Eye (tissue), 1 donor: ENCODE measurements at places on chromosomes 6 and 20.

DNA sequence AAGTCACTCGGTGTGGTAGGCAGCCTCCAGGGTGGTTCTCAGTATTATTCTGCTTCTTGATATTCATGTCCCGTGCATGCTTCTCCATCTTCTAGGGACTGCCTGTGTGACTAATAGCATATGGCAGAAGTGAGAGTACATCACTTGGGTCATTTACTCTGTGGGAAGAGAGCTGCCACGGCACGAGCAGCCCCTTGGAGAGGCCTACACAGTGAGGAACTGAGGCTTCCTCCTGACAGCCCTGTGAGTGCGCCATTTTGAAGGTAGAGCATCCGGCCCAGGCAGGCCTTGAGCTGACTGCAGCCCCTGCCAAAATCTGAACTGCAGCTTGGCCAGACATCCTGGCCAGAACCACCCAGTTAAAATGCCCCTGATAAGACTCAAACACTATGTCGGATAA lies 17.3 kb upstream of the MCUR1 start:
- DNase-seq = no peak

- no peak for DNase-seq
Observed at GRCh38 chr6:144666781-144667180, 381.6 kb downstream of the UTRN start.

- peak; percentile 67 for DNase-seq
Observed at GRCh38 chr6:27672113-27672799, 199.4 kb upstream of the ZNF184 start.

GRCh38 chr6:27176523-27177484 lies 70.7 kb upstream of the PRSS16 start:
- DNase-seq = peak; percentile 92

DNA sequence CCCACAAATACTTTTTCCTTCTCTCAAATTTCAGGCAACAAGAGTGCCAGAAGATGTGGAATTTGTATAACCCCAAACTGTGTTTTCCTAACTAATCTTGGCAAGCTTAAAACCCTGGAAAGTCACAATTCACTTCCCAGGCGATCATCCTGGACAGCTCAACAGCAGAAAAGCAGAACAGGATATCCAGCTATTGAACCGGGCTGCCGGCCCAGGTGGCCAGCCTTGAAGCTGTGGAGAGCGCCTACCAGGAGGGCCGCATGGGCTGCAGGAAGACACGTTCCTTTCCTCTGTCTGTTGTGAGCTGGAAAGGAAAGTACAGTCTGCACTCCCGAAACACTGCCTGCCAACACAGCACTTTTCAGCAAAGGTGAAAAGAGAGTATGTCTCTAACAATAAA lies 719.7 kb upstream of the MARCKS start:
- DNase-seq = peak; percentile 40

DNA sequence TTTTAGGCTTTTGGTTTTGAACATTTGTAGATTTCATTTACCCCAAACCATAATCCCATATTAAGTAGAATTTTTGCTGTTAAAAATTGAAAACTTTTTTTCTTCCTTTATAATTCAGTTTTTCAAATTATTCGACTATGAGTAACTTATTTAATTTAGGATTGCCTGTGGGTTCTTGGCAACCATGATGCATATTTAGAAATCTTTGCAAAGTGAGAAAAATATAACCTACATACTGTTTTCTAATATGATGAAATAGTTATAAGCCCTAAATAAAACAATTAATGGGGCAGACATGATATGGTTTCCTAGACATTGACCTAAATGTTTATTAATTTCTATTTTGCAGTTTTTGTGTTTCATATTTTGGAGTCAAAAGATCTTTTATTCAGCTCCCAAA lies 23.6 kb downstream of the NEDD9 start:
- no peak for DNase-seq

- no peak for DNase-seq
Observed at GRCh38 chr20:62048821-62049291, 16.8 kb downstream of the TAF4 start.

GRCh38 chr6:36094238-36094637 lies 36.1 kb upstream of the MAPK13 start:
- no peak for DNase-seq

GRCh38 chr6:148317739-148318138 lies 24.9 kb upstream of the SASH1 start:
- no peak for DNase-seq

DNA sequence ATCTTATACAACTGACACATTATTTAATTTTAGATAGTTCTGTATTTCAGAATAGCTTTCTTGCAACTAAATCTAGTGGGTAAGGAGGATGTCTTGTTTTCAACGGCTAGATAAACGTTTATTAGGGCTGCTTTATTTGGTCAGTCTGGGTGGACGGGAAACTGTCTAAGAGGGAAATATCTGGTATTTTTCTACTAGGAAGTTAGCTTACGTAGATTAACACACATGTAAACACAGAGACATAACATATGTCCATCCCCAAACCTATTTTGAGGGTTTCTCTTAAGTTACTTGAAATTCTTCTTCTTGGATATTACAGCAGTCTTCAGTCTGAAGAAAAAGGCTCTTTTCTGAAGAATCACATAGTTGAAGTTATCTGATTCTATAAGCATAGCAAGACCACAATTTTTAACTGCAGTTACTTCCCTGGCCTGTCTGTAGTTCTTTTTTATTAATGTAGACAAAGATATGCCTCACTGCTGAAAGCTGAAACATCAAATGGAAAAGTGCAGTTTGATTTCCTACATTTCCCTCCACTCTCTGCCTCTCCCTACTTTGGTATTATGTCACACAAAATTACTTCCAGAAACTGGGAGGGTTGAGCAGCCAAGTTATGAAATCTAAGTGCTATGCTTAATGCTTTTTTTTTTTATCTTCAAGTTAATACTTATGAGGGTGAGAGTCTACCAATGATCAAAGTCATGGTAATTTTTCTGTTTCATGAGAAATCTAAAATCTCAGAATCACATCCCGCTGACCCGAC lies 37.4 kb downstream of the PLAGL1 start:
- peak; percentile 61 for DNase-seq

GRCh38 chr20:34928411-34928810 lies 27.2 kb downstream of the GSS start:
- DNase-seq = no peak

DNA sequence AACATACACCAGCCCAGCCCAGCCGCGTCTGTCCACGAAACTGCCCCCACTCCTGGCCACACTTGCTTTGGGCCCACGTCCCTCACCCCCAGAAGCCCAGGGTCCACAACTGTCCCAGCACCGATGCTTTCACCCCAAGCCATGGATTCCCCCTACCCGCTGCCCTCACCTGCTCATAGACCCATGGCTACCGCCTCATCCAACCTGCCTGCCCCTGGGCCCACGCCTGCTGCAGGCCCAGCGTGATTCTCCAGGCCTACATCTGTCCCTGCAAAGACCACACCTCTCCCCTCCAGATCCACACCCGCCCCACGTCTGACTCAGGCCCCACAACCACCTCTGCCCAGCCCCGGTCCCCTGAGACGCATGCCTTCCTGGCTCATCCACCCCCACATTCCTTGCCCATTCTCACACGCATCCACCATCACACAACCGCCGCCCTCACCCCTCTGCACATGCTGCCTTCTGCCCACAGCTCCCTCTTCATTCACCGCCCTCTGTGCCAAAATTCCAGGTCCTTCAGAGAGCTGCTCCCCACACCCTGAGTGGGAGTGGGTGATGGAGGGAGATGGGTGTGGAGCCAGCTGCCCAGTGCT lies 86.7 kb downstream of the GRM4 start:
- no peak for DNase-seq

DNA sequence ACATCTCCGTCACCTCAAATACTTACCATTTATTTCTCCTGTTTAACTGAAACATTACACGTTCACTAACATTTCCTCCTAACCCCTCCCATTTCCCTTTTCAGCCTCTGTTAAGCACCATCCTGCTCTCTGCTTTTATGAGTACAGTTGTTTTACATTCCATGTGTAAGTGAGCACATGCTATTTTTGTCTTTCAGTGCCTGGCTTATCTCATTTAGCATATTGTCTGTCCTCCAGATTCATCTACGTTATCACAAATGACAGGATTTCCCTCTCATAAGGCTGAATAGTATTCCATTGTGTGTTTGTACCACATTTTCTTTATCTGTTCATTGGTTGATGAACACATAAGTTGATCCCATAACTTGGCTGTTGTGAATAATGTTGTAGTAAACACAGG lies 22.7 kb downstream of the TAF11 start:
- DNase-seq = no peak

- peak; percentile 80 for DNase-seq
Observed at GRCh38 chr6:157669747-157670216, 153.3 kb upstream of the SNX9 start.
